Head of caudate nucleus (tissue), 42 donors: ENCODE measurements at places on chromosomes 6 and 20.

DNA sequence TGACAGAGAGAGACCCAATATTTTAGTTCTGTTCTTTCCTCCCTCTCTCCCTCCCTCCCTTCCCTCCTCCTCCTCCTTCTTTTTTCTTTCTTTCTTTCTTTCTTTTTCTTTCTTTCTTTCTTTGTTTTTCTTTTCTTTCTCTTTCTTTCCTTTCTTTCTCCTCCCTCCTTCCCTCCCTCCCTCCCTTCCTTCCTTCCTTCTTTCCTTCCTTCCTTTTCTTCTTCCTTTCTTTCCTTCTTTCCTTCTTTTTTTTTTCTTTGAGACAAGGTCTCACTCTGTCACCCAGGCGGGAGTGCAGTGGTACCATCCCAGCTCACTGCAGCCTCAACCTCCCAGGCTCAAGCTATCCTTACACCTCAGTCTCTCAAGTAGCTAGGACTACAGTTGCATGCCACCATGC is 28.4 kb downstream of the ARHGAP40 start:
- DNase-seq: no peak

GRCh38 chr20:61879303-61879620 is 186.4 kb downstream of the TAF4 start:
- no peak for DNase-seq

DNA sequence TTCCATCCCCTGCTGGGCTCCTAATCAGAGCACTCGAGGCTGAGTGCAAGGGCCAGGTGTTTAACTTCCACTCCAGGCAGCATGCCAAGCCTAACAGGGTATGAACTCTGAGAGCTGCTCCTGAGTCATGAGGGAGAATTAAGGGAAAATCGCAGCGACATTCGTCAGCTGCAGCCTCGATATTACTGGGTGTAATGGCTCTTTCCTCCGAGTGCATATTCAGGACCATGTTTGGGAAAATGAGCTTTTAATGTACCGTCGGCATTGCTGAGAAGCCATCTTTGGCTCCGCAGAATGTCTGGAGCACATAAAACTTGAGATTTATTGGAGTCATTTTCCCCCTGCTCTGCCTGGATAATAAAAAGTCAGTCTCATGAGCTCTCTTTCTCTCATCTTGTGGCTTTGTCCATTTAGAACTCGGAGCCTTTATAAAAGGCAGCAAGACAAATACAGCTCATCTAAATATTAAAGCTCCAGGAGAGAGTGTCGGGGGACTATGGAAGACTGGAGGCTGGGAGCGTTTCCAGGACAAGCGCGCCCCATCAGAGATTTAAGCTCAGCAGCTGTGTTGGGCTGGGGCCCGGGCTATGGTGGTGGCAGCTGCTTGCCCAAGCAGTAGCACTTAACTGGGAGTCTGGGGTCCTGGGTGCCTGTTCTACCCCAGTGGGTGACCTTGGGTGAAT is 103.7 kb downstream of the TOX2 start:
- no peak for DNase-seq

- no peak for DNase-seq
Observed at GRCh38 chr6:116176596-116176995, 50.7 kb upstream of the COL10A1 start.

GRCh38 chr6:144012534-144012933 is 4.5 kb upstream of the PLAGL1 start:
- no peak for DNase-seq

GRCh38 chr20:58141971-58142842 is 86.2 kb downstream of the ANKRD60 start:
- no peak for DNase-seq

DNA sequence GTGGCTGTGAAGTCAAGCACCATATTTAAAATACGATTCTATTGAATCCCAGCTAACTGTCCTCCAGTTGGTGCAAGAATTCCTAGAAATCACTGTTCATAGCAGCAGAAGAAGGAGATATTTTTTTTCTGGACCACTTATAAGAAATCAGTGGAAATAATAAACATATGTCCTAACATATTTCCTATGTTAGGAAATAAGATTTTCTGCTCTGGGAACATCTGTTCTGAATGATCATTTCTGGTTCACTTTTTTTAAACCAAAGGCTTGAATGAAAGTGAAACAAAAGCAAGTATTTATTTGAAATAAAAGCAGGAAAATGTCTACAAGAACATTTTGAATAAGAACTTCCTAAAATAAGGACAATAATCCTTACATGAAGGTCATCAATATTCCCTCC is 138.9 kb upstream of the RALGAPA2 start:
- DNase-seq: no peak

DNA sequence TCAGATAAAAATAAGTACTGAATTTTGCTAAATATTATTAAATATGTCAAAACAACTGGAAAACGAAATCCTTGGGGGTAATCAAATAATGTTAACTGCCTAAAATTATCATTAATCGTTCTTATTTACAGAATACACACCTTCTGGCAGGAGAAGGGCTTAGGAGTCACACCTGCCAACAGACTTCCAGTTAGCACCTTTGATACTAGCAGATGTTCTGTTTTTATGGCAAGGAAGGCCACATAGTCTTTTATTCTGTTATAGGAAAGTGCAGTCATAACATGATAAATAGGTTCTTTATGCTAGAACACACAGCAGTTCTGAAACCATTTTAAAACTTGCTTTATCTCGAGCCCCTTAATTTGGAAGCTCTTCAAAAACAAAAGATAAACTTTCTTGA is 464.1 kb downstream of the UTRN start:
- DNase-seq: no peak

DNA sequence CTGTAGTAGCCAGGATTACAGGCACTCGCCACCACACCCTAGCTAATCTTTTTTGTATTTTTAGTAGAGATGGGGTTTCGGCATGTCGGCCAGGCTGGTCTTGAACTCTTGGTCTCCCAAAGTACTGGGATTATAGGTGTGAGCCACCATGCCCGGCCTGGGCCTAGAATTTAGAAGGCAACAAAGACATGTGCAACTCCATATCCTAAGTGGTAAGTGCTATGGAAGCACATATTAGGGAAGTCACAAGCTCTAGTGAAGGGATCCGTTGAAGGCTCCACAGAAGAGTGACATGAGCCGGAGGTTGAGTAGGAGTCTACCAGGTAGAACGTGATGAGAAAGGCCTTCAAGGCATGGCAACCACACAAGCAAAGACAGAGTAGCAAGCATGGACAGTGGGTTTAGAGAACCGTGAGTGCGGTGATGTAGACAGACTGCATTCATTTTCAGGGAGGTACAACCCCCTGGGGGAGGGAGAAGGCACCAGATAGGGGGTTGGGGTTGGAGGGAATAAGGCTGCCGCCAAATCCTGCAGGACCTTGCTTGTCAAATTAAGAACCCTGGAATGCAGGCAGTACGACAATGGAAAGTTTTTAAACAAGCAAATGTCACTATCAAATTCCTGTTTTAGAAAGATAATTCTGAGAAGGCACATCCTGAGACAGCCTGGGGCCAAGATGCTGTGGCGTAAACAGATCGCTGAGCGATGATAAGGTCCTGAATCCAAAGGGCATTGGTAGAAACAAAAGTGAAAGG is 50.2 kb downstream of the ARHGAP18 start:
- no peak for DNase-seq

- DNase-seq: no peak
Observed at GRCh38 chr20:39233755-39234154, 271.6 kb downstream of the DHX35 start.

DNA sequence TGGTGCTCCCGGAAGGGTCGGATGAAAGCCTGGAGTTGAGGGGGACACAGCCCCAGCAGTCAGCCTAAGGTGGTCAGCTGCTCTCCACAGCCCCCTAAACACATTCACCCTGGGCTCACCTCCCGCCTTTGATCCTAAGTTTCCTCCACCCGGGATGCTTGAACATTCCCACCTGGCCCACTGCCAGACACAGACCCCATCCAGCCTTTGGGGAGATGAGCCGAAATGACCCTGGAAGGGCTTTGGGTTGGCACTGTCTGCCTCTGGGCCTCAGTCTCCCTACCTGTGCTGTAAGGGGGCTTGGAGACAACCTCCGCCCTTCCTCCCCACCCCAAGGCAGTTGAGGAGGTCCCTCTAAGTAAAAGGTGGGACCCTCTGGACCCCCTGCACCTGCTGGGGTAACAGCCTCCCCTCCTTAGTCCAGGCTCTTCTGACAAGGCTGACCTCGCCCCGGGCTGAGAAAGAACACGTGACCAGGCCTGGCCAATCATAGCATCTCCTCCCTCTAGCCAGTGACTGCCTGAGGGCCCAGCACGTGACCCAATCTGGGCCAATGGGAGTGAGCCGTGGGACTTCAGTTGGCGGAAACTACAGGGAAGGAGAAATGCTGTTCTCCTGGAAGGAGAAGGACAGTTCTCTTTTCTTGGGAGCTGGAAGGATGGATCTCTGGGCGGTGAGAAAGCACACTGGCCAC is 16.9 kb upstream of the UBE2V1 start:
- no peak for DNase-seq

DNA sequence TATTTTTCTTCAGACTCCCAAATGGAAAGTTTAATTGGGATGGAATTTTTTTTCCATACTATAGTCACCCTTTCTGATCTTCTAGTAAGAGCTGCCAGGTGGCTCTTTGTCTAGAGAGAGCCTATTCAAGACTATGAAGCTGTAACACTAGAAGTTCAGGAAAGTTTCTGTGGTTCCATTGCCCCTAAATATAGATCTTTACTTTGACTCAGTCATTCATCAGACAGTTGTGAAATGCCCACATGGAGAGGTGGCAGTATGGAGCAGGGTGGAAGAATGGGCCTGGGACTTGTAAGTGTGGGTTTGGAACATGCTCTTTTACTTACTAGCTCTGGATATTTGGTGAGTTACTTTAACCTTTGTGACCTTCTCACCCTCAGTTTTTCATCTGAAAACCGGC is 87.8 kb downstream of the CTNNBL1 start:
- DNase-seq: no peak

- DNase-seq: no peak
Observed at GRCh38 chr20:46316984-46317684, 8.8 kb upstream of the CDH22 start.

- no peak for DNase-seq
Observed at GRCh38 chr20:19598117-19598850, 159.8 kb upstream of the RIN2 start.

GRCh38 chr6:37679539-37680476 is 17.9 kb downstream of the MDGA1 start:
- DNase-seq: no peak

DNA sequence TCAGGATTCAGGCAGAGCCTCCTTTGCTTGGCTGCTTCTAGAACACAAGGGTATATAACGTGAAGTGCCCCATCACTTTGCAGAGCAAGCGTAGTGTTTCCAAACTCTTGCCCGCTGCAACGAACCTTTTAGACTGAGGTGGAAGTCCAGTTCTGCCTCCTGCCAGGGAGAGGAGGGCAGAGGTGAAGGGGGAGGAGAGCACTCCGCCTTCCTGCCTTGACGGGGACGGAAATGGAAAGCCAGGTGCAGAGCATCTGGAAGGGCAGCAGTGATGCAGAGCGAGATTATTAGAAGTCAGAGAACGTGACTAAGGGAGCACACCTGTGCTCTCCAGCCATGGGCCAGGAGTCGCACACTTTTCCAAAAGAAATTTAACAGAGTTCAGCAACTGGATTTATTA is 63.4 kb downstream of the RREB1 start:
- DNase-seq: no peak

- no peak for DNase-seq
Observed at GRCh38 chr6:101296169-101296960, 97.1 kb upstream of the GRIK2 start.

GRCh38 chr20:33132513-33133372 is 35.2 kb upstream of the BPIFA2 start:
- DNase-seq: no peak

- DNase-seq: no peak
Observed at GRCh38 chr6:109867970-109868358, 110.1 kb upstream of the GPR6 start.

DNA sequence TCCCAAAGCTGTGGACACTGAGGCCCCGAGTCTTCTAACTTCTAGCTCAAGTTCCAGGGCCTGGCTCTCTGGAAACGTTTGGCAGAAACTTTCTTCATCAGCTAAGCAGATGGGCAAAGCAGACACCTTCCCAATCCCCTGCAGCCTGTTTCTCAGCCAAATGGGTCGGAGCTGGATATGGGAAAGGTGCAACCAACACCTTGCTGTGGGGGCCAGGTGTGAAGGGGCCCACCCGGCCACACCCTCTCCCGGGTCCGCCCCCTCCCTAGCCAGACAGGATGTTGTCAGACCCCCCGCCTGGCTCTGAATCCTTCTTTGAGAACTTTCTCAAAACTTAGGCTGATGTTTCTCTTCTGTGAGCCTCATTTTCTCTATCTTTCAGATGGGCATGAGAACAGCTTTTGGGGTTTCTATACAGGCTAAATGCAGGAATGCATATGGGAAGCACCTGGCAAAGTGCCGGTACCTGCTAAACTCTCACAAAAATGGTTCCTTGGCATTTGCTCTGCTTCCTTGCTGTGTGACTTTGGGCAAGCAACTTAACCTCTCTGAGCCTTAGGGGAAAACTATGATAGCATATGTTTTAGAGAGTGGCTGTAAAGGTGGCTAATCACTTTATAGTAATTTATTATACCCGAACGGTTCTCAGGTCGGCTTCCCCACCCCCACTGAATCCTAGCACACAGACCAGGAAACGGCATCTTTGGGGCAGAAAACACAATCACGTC is 1.8 kb downstream of the SNAI1 start:
- DNase-seq: no peak

DNA sequence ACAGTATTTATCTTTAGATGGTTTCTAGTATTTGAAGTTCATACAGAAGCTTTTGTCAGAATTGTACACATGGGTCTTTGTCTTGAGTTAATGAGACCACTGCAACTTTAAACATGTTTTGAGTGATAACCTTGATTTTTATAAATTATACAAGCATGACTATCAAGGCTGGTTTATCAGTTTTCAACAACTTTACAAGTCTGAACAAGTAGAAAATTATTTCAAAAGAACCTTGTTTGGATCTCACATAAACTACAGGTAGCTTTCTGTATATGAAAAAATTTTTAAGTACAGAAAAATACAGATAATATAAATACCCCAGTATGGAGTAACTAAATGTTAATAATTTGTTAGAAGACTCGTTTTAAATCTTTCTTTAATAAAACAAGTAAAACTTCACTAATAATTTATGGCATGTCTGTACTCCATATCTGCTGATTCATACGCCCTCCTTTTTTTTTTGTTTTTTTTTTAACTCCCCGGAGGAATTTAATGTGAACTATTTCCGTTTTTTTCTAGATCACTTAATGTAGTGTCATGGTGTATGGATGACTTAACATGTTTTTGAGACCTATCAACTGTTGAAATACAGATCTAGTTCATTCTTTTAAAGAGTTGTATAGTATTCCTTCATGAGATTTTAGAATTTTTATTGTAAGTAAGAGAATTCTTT is 18.3 kb downstream of the VAPB start:
- no peak for DNase-seq

DNA sequence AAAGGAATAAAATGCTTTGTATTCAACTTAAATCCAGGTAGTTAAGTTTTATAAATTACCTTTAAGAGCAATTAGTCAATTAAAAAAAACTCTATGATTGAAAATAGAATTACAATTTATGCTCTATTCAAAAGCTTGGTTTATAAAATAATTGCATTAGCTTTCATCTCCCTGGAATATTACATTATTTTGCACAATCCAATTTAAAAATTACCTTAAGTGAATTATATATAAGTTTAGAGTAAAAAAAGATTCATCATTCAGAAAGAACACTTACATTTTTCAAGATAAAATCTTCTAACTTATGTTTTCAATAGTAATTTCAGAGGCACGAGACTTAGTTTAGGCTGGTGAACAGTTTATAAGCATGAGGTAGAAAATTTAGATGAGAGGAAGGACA is 14.9 kb downstream of the SSR1 start:
- DNase-seq: no peak

- DNase-seq: no peak
Observed at GRCh38 chr6:159719287-159719686, 8.0 kb upstream of the WTAP start.
